ENCODE measurements at places on chromosomes 4 and X.

DNA sequence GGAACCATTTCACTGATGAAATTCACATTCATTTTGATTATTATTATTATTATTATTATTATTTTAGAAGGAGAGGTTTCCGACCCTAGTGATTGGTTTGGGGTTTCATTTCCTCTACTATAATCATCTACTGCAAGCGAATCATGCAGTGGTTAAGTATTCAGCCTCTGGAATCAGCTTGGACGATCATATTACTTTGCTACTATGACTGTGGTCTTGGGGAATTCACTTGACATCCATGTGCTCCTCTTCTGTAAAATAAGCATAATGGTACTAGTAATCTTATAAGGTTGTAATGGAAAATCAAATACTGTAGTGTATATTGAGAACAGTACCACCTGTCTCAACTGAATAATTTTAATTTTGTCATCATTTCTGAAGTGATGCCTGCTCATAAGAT, 132.1 kb upstream of the SLC4A4 start:
- no peak for DNase-seq

DNA sequence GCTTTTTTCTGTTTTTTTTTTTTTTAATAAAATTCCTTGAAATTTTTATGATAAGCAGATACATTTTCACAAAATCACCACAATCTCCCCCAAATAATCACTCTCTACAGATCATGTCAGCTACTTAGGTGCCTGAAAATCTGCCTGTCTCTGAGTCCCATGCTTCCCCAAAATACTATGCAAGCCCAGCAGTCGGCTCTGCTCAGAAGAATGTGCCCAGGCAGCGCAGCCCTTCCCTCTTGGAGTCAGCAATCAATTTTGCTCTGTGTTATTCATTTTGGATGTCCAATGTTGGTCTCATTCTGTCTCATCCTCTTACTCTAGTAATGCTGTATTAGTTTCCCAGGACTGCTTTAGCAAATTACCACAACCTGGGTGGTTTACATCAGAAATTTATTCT, 24.9 kb upstream of the C1QTNF7 start:
- no peak for DNase-seq

- DNase-seq: no peak
Observed at GRCh38 chr4:95092766-95093165, 335.0 kb downstream of the BMPR1B start.

- no peak for DNase-seq
Observed at GRCh38 chr4:39384563-39384962, 18.4 kb upstream of the RFC1 start.

DNA sequence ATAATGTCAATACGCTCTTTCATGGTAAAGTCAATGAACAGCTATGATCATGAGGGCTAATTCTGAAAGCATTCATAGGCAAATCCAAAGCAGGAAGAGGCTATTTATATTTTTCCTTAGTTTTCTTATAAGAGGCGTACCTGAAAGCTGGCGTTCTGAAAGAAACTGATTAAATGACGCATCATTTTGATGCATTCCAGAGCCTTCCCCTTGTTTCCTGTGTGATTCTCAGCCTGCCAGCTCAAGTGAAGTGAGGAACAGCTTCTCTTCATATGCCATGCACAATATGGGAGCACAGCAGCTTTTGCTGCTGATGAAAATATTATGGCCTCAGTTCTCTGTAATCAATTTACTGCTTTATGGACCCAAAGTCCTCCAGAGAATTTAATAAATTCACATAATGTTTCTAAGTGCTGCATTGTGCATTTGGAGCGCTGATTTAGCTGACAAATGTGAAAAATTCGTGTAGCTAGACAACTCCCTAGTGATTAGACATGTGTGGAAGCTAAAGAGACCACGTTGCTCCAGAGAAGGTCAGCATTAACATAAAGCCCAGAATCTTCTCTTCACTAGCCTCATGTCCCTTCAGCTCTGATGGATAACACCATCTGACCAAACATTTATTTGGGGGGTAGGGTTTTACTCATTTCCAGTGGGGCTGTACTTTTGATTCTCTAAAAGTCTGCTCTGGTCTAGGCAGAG, 110.8 kb downstream of the GPAT3 start:
- no peak for DNase-seq

DNA sequence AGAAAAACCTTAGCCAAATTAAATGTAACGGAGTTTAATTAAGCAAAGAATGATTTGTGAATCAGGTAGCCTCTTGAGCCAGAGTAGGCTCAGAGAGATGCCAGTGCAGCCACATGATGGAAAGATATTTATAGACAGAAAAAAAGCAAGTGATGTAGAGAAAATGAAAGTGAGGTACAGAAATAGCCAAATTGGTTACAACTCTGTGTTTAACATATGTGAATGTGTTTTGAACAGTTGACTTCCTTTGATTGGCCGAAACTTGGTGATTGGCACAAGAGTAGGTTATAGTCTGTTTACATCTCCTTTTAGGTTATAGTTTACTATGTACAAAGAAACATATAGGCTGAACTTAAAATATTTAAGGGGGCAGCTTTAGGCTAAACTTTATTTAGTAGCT, 459.9 kb upstream of the BOD1L1 start:
- DNase-seq: no peak

GRCh38 chr4:174696657-174697056, 132.4 kb downstream of the GLRA3 start:
- no peak for DNase-seq

- DNase-seq: peak; percentile 70
Observed at GRCh38 chrX:1932231-1932630, 317.4 kb downstream of the ASMT start.

DNA sequence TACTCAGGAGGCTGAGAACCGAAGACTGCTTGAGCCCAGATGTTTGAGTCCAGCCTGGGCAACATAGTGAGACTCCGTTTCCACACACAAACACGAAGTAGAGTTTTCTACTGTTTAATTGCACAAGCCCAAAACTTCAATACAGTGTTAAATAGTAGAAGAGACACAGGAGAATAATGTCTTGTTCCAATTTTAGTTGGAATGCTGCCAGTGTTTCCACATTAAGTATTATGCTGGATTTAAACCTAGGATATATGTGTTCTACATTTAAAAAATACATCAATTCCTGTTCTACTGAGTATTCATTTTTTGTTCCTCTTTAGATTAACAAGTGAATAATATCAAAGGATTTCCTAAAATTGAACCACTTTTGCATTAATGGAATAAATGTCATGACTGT, 91.3 kb downstream of the LCORL start:
- no peak for DNase-seq

DNA sequence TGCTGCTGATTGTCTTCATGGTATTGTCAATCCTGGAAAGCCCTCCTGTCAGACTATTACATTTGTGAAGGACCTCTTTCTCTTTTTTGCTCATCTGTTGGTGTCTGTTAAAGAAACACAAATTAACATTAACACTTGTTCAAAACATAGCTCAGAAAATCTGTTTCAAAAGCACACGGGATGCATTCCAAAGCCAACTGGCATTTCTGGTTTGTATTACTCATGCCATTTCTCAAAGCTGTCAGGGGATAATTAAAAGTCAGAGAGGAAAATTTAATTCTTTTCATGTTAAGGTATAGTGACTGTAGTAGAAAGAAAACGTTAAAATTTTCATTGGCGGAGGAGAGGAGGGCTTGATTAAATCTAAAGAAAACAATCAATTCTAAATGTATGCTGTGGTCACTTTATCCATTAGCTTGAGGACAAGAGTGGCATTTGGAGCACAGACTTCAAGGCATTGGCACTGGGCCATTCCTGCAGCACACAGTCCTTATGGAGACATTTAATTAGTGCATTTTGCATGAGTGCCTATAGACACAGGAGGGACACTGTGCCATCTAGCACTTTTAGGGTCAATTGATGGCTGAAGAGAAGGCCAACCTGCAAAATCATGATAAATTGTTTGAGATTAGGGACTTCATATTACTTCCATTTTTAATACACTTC, 21.2 kb upstream of the GLRA2 start:
- DNase-seq: no peak

- no peak for DNase-seq
Observed at GRCh38 chr4:76003035-76003434, 4.3 kb downstream of the CXCL9 start.

DNA sequence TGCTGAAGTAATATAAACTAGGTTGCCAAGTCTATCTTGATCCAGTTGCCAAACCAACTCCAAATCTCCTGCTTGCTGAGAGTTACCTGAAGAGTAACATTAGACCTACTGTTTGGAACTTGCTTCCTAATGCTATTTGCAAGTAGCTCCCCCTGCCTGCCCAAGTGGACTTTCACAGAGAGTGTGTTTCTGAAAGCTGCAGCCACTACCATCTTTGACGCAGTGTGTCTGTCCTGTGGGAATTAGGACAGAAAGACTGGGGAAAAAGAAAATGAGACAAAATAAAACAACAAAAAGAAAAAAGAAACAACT, 195.0 kb upstream of the HS3ST1 start:
- DNase-seq: no peak

GRCh38 chrX:155767051-155767875, 113.9 kb upstream of the VAMP7 start:
- peak; percentile 41 for DNase-seq

DNA sequence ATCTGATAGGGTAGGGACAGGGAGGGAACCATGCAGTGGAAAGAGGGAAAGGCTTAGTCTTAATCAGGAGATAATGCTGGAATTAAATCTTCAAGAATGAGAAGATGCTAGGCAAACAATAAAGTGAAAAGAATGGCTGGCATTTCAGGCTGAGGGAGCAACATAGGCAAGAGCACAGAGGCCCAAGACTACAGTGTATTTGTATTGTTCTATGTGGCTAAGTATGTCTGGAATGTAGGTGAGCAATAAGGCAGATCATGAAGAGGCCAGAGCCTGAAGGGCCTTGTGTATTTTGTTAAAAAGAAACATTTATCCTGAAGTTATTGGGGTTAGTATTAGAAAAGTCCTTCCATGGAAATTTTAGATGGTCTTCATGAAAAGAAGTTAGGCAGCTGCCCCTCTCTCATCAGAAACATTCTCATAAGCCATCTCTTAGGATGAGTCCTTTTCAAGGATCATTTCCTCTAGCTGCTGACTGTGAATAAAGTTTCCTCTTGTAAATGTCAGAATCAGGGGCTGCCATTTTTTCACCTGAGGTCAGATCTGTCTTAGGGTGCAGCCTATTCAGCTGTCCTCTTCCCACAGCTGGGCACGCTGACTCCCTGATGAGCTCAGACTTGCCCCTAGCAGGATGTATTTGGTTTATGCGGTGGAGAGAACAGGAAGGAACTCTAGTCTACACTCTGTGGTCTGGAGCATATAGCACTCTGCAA, 46.3 kb downstream of the ATP10D start:
- DNase-seq: no peak

GRCh38 chrX:31588355-31588754, 516.5 kb upstream of the FTHL17 start:
- DNase-seq: no peak

- DNase-seq: no peak
Observed at GRCh38 chr4:21067351-21067750, 367.1 kb downstream of the PACRGL start.

- no peak for DNase-seq
Observed at GRCh38 chr4:151792995-151793394, 32.2 kb upstream of the GATB start.

DNA sequence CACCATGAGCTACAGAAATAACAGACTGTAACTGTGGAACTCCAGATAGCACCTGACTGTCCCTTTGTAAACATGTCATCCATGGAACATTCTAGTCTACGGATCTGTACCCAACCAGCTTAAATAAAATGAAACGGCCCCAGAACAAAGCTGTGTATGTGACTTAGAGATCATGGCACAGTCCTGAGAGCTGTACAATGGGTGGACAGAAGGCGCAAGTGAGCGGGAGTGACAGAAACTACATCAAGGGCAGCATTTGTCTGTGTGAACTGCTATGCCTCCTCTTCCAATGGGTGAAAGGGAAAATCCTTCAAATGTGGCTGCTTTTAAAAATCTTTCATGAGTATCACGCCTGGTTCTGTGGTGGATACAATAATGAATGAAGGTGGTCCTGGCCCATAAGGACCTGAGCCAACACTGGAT, 72.5 kb downstream of the FAT1 start:
- no peak for DNase-seq

DNA sequence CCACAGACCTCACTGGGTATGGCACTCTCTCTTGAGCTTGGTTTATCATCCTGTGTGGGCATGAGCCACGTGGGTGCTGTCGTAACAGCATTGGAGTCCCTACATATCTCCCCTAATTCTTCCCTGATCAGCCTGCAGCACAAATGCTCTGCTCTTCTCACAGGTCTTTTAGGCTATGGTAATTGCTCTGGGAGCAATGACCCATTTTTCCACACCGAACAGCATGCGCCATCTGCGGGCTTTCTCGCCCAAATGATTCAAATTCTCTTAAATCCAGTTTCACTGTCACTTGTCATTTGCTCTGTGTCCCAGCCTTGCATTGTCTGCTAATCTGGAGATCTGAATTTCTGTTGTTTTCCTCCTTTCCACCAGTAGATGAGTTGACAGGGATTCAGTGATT, 48.9 kb upstream of the GATB start:
- DNase-seq: no peak

- no peak for DNase-seq
Observed at GRCh38 chr4:40327340-40327739, 7.8 kb upstream of the CHRNA9 start.

DNA sequence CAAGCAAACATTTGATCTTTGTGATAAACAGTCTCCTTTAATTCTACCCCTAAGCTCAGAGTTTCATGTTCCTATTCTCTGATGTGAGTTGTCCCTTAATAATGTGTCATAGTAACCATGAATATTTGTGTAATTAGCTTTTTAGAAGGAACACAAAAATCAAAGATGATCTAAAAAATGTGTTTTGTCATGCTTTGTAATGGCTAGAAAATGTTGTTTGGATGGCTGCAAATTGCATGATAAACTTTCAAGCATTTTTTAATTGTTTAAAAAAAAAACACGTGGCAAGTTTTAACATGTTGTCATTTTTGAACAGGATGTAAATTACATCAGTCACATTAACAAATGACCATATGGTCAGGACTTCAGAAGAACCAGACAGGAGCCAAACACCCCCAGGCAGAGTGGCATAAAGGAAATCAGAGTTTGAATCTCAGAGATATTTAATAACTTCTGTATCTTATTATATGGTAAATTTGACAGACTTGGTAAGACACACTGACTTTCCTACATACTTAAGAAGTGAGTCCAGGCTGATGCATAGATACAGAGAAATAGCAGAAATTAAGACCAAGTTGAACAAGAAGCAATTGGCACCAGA, 223.9 kb upstream of the VEGFC start:
- peak; percentile 84 for DNase-seq

- DNase-seq: no peak
Observed at GRCh38 chrX:139931646-139932072, 1.2 kb downstream of the ATP11C start.

DNA sequence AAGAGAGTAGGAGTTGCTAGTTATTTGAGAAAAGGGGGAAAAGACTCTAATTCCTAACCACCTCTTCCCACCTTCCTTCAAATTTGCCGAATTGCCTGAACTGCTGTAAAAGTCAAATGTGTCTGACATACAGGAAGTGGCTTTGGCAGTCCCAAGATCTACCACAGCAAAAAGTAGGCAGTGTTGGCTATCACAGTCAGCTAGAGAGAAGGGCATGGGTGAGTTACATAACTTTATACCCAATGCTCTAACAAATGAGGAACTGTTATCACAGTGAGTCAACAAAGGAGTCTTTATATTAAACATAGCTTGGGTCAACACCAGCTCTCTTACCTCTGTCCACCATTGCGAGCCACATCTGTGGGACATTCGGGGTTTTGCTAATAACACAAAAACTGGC, 2.4 kb upstream of the MBNL3 start:
- DNase-seq: no peak

GRCh38 chrX:107871136-107871535, 45.5 kb downstream of the MID2 start:
- DNase-seq: no peak
